ENCODE measurements at places on chromosomes 1 and 21.
A peak's percentile ranks its signal among the peaks of the same experiment; 100 is the strongest.

- DNase-seq = no peak
Observed at GRCh38 chr1:197782722-197783360, 7.6 kb upstream of the DENND1B start.

- no peak for DNase-seq
Observed at GRCh38 chr1:53725238-53725689, 13.7 kb downstream of the GLIS1 start.

DNA sequence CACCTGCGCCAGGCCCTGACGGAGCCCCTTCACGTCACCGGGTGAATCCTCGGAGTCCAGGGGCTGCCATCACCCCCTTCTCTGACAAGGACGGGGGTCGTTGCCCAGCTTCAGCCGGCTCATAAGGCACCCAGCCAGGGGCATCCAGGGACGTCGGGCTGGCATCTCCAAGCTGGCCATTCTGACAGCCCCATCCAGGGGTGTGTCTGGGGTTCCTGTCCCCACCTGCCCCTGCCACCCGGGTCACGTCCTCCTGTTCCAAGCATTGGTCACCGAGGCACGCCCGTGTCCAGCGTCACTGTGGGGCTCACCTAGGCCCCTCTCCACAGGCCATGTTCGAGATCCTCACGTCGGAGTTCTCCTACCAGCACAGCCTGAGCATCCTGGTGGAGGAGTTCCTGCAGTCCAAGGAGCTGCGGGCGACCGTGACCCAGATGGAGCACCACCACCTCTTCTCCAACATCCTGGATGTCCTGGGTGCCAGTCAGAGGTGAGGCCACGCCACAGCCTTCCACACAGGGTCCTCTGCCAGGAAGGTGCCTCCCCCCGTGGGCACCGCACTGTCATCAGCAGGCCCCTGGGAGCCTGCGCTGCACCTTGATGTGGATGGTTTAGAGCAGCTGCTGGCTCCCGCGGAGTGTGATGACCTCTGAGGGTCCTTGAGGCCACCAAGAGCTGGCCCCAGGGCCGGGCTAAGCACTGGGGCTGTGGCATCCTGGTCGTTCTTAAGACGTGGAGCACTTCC, 14.8 kb downstream of the ARHGEF16 start:
- DNase-seq = no peak

GRCh38 chr1:234065794-234066447, 161.4 kb downstream of the SLC35F3 start:
- peak; percentile 25 for DNase-seq

DNA sequence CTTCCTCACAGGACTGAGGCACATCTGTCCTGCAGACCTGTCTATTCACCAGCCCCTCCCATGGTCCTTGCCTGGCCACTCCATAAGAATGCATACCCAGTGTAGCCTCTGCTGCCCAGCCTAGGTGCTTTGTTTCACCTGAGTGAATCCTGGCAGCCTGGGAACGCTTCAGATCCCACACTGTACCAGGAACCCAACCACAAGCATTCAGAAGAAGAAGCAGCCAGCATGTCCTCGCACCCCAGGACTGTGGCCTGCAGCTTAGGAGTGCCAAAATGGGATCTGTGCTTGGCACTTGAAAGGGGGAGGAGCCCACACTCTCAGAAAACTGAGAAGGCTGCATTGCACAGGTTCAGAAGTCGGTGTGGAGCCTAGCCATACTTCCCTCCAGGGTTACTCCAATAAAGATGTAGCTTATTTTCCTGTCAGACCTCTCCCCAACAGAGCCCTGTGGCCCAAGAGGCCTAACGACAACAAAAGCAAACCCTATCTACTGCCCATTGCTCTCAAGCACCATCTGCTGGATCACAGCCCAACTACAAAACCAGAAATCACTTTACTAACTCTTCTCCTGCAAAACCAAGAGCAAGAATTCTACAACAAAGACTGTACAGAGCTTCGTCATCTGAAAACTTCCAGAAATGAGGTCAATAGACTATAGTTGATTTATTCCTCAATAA, 923.1 kb upstream of the NEGR1 start:
- no peak for DNase-seq

DNA sequence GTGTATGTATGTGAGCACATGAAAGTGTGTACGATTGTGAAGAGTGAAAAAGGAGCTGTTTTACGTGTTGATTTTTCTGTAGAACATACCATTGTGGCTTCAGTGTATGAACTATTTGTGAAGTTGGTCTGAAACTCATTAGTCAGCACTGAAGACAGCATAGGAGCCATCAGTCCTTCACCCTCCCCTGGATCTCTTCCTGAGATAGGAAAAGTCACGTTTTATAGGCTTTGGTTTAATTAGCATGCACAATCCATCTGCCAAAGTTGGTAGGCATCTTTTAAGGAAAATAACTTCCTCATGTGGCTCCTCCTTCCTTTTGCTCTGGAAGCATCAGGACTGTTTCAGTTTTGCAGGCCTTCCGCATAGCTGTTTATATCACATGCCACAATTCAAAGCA, 1.4 kb upstream of the RABIF start:
- DNase-seq = no peak

- DNase-seq = peak; percentile 69
Observed at GRCh38 chr1:12450090-12450755, 167.8 kb downstream of the DHRS3 start.

- no peak for DNase-seq
Observed at GRCh38 chr1:242187171-242187570, 188.3 kb upstream of the MAP1LC3C start.

DNA sequence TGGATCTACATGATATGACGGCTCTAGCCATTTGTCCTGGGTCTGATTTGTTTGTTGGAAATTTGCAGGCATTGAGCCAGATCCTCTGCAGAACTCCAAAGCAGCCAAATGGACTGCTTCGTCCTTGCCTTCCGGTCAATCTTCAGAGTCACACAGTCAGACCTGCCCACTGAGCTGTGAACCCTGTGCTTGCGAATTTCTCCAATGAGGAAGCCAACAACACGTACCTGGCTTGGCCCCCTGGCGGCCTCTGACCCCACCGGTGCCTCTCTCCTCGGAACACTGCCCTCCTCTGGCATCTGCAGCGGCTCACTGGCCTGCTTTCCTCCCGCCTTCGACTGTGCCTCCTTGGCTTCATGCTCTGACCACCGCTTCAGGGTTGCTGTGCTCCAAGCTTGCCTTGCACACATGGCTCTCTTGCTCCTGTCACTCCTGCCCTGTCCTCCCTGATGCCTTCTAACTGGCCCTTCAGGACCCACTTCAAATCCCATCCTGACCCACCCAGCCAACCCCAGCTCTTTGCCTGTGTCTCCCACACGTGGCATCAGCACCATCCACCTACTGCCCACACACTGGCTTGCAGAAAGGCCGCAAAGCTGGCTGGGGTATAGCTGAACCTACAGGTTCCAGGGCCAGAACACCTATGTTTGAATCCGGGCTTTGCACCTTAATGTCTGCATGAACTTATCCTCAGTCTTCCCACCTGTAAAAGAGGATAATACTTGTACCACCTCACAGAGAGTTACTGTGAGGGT, 128.2 kb downstream of the KCNN3 start:
- DNase-seq = no peak

GRCh38 chr1:20723537-20724363, 5.9 kb upstream of the KIF17 start:
- no peak for DNase-seq

DNA sequence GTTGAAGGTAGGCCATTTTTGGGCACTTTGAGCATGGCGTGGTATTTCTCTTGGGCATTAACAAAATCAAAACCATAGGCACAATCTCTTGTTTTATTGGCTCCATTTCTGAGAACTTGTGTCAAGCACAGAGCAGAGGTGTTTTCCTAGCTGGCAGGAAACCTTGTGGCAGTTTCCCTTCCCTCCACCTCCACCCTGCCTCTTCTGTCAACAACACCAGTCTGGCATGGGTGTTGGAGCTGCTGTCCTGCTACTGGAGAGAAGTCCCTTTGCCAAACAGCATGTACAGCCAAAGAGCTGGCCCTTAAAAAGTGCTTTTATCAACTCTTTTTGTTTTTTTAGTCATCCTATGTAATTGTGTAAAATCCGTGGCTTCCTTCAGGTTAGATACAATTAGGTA, 16.0 kb downstream of the ATP1A1 start:
- DNase-seq = no peak

GRCh38 chr21:42198929-42199867, 19.7 kb upstream of the ABCG1 start:
- no peak for DNase-seq

DNA sequence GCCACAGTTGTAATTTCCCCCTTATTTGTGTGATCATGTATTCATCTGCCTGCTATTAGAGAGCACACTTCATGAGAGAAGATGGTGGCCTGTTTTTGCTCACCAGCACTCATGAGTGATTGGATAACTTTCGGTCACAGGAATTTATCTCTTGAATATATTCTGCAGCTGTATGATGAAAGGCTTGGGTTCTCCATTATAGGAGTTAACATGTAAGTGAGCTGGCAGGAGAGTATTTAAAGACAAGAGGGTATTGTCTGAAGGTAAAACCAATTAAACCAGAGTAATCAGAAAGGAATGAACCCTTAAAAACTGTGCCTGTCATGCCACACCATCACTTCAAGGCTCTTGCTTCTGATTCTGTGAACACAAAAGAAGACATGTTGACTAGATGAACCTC, 574.9 kb upstream of the CAMK1G start:
- DNase-seq = no peak

- no peak for DNase-seq
Observed at GRCh38 chr1:205315008-205315618, 6.4 kb downstream of the NUAK2 start.

GRCh38 chr21:43004926-43005325, 30.6 kb downstream of the PKNOX1 start:
- DNase-seq = no peak

GRCh38 chr1:187787736-187788135, 959.0 kb downstream of the PLA2G4A start:
- no peak for DNase-seq

- no peak for DNase-seq
Observed at GRCh38 chr1:203324105-203325025, 19.0 kb downstream of the BTG2 start.

DNA sequence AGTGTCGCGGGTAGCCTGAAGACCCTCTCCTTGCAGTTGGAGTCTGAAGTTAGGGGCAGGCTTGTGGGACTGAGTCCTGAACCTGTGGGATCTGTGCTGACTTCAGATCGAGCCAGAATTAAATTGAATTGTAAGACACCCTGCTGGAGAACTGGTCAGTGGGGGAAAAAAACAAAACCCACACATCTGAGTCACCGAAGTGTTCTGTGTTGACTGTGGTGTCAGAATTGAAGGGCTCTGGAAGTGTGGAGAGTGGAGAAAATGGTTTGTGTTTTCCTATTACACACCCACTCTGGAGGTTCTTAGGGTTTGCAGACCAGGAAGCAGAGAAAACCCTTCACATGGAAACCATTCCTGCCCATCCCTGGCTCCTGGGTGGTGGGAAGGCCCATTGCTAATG, 209.5 kb upstream of the GALNT2 start:
- DNase-seq = no peak

DNA sequence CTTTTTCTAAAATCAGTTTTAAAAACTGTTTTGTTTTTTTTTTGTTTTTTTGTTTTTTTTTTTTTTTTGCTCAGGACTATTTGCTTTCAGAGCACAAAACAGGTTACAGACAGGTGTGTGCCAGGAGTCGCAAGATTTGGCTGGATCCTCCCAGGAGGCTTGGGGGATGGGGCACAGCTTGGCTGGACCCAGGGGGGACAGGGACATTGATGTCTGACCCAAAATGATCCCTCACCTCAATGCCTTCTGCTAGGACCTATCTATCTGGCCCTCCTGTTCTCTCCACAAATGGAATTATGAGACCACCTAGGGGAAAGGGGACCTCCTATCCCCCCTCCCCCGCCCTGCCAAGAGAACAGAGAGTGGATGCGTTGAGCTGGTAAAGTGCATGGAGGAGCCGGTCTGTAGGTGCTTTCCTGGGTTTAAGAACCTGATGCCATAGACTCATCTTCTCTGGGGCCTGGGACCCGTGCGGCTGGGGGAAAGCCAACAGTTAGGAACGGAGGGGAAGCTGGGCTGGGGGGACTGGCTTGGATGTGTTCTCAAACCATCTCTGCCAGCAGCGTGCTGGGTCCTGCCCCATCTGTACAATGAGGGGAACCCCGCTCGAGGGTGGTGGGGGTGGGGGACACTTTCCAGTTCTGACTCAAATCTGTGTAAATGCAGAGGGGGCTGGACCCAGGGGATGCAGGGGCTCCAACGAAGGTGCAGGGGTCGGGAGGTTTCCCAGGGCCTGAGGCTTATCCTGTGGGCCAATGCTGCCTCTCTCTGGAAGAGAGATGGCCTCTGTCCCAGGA, 28.9 kb downstream of the RUNX3 start:
- DNase-seq = no peak
